ENCODE measurements at places on chromosomes 2 and 18.

DNA sequence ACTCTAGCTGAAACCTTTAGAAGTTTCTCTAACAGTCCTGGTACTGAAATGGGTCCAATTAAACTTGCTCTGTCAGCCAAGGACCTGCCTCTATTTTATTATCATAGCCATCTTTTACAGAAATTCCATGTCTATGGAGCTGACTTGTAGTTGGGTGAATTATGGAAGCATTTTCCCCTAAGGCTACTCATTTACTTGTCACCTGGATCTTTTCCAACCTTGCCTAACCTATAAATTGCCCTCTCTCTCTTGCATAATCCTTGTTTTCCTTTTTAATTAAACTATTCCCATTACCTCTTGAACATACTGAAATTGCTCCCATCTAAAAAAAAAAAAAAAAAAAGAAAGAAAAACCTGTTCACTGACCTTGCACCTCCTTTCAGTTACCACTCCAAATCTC is 74.6 kb upstream of the DOK6 start:
- DNase-seq: no peak

DNA sequence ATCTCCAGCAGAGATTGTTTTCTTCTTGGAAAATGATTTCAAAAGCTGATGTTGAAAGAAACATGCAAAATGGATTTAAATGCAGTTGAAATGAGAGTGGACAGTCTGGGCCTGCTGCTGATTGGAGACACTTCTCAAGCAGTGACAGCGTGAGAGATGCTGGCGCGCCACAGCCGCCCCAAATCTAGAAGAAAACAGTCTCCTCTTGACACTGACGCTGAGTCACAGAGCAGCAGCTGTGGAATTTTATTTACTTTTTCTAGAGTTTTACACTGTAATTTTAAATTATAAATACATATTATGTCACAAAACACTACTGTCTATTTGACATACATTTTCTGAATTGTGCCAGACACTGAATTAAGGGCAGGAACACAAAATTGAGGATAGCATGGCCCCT is 121.8 kb upstream of the TMEM200C start:
- no peak for DNase-seq

- no peak for DNase-seq
Measured at GRCh38 chr2:178426388-178426787, 24.6 kb downstream of the PRKRA start.

DNA sequence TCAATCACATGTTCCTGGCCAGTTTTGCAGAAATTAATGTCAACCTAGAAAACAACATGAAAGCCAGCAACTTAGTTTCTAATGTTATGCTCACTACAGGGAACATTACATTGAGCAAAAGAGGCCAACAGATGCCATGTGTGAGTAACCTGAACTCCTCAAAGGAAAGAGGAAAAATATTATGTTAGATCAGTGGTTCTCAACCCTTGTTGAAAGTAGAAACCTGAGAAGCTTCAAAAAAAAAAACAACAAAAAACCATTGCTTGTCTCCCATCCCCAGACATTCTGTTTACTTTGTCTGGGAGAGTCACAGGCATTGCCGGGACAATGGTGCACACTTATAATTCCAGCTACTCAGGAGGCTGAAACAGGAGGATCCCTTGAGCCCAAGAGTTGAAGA is 57.7 kb downstream of the METTL4 start:
- no peak for DNase-seq

- DNase-seq: no peak
Measured at GRCh38 chr2:62354771-62355561, 151.0 kb downstream of the TMEM17 start.

DNA sequence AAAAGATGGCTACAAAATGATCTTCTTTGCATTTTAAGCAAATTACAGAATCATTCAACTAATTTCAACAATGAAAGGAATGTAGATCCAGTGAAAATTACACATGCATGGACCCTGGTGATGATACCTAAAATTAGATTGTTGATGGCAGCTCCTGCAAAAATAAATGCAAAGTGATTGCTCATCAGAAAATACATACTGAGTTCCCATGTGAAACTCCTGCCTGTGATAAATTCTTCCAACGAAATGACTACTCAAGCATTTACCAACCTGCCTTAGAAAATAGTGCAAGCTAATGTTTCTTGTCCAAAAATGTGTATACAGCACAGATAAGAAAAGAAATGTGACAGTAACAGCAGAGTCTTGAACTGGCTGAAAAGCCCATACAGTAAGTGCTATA is 300.0 kb upstream of the REV1 start:
- DNase-seq: no peak

DNA sequence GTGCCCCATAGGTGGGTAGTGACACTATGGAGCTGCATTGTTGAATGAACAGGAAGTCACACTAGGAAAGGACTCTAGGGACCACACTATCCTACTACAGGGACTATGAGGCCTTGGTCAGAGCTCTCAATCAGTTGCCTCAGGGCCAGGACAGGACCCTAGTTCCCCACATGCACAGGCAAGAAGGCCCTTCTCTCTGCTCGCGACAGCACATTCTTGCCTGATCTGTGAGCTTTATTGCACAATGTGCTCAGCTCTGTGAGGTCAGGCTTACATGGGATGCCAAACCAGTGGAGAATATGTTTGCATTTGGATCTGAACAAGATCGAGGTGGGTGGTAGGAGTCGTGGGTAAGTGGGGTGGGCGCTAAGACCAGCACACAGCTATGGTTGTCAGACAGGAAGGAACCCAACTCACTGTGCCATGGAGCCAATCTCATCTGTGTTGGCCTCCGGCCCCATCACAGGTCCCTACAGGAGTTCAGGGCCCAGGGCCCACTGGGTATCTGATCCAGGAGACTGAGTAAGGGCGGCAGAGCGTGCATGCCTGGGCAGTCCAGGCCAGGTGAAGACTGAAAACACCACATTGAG is 8.0 kb downstream of the PCARE start:
- no peak for DNase-seq

DNA sequence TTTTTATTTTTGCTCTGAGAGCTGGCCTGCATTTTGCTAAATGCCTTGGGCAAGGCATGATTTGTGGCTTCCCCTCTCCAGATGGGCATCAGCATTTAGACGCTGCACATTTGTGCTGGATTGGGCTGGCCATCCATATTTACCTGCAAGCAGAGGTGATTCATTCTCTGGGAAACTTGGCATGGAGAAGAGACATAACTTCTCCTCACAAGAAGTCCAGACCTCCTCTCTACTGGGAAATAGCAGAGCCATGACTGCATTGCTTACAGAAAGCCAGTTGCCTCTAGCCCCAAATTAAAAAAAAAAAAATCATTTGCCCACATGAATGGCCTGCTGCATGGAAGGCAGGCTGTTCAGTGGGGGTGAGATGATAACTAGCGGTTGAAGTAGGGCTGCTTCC is 120.1 kb downstream of the ACTR3 start:
- DNase-seq: no peak

Measured in stimulated activated CD4-positive, alpha-beta T cell treated with anti-CD3 and anti-CD28 coated beads, Interleukin-15, amount 100 ng/mL, for 1 hour (primary cell).